ENCODE measurements at places on chromosomes 12 and 14.
A peak's percentile ranks its signal among the peaks of the same experiment; 100 is the strongest.

GRCh38 chr14:64232095-64232838 is 61.9 kb downstream of the ESR2 start:
- peak; percentile 74 for DNase-seq

GRCh38 chr12:51962737-51963136 is 11.2 kb downstream of the ACVR1B start:
- no peak for DNase-seq

- DNase-seq = no peak
These were observed 54.4 kb downstream of the SETD3 start for GRCh38 chr14:99426265-99426664.

DNA sequence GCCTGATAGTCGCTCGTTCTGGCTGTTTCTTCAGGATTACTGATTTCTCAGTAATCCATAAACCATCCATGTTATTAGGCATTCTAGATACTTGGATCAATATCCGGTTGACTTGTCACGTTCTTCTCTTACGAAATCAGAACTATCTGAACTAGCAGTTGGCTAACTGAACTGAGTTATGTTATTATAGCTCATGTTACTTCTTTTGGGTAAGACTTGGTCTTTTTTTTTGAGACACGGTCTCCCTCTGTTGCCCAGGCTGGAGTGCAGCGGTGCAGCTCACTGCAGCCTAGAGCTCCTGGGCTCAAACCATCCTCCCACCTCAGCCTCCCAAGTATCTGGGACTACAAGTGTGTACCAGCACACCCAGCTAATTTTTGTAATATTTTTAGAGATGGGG is 178.6 kb downstream of the PRKCH start:
- DNase-seq = no peak

- peak; percentile 51 for DNase-seq
These were observed 39.1 kb downstream of the CORO1C start for GRCh38 chr12:108691998-108692808.

GRCh38 chr12:27615331-27615891 is 80.8 kb upstream of the REP15 start:
- no peak for DNase-seq

GRCh38 chr14:103726474-103726873 is 10.9 kb downstream of the ZFYVE21 start:
- DNase-seq = no peak

DNA sequence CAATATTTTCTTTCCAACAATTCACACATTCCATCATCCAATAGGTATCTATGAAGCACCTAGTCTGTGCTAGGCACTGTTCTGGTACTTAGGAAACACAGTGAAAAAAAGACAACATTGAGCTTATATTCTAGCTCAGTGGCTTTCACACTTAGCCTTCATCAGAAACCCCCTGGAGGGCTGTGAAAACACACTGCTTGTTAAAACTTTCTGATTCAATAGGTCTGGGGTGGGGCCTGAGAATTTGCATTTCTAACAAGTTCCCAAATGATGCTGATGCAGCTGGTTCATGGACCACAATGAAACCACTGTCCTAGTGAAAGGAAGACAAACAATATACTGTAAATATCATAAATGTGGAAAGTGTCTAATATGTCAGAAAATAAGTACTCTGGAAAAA is 5.9 kb downstream of the VTI1B start:
- DNase-seq = peak; percentile 63

- DNase-seq = no peak
These were observed 11.6 kb upstream of the IQSEC3 start for GRCh38 chr12:54750-55535.

DNA sequence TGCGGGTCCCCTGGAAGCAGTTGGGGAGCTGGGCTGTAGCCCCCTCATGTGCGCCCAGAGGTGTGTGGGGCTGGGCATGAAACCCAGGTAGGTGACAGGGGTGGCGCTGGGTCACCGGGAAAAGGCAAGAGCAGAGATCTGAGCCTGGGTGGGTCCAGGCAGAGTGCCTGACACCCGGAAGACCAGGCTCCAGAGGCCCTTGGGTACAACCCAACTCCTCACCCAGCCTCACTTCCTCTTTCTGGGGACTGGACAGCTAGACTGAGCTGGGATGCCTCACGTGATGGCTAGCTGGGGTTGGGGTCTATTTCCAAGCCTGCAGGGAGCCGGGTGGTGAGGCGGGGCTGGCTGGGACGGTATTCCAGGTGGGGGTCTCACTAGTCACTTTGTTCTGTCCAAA is 16.3 kb upstream of the CYP46A1 start:
- DNase-seq = peak; percentile 26

GRCh38 chr14:99756796-99757195 is 36.4 kb upstream of the EML1 start:
- no peak for DNase-seq

DNA sequence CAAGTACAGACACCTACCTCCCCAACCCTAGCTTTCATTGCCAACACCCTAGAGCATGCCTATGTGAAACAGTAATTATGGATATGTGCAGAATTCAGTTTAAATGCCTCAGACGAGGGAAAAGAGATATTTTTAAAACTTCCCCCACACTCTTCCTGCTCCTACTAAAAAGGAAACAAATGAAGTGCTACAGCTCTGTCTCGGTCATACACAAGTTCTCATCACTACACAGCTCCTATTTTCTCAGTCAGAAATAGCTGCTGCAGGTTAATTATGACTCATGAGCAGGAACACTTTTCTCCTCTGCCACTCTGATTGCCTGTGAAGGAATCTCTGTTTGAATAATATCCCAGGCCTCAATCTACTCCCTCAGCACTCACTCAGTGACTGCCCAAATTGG is 703.6 kb upstream of the FLRT2 start:
- no peak for DNase-seq

GRCh38 chr14:59097681-59098080 is 90.8 kb upstream of the DAAM1 start:
- DNase-seq = no peak

GRCh38 chr14:77098529-77099353 is 683 bp downstream of the CIPC start:
- DNase-seq = no peak

GRCh38 chr12:108021141-108021540 is 107.9 kb upstream of the WSCD2 start:
- DNase-seq = no peak

- DNase-seq = no peak
These were observed 13.1 kb downstream of the KRT83 start for GRCh38 chr12:52307836-52308805.

DNA sequence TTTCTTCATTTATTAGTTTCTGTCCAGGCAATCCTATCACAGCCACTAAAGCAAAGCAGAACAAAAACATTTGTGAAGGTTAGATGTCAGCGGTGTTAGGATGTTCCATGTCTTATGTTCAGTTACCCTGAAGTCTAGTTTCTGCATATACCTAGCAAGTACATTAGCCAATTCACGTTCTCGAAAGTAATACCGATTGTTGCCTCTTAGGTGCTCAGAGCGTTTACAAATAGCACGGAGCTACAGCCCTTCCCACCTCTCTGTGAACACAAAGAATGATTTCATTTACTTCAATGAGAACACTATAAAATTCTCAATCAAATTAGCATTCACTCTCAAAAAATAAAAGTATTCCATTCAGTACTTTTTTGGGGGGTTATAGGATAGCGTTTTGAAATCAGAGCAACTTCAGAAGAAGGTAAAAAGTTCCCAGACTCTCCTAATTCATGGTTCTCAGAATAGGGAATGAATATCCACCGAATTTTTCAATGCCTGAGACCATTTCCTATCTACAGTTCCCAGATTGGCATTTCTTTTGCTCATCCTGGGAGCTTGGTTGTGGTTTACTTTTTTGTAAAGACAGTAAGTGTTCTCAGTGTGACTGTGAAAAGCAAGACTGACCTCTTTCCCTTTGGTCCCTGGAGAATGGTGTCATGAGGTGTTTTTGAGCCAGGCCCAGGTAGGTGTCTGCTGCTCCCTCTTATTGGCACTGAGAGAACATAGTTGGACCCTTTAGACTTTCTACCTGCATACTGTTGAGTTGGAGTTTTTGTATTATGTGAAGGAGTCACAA is 488.0 kb upstream of the RGS6 start:
- DNase-seq = peak; percentile 45

GRCh38 chr14:64654901-64655300 is 49.3 kb upstream of the PLEKHG3 start:
- no peak for DNase-seq

- no peak for DNase-seq
These were observed 10.8 kb upstream of the OR11G2 start for GRCh38 chr14:20179880-20180279.

DNA sequence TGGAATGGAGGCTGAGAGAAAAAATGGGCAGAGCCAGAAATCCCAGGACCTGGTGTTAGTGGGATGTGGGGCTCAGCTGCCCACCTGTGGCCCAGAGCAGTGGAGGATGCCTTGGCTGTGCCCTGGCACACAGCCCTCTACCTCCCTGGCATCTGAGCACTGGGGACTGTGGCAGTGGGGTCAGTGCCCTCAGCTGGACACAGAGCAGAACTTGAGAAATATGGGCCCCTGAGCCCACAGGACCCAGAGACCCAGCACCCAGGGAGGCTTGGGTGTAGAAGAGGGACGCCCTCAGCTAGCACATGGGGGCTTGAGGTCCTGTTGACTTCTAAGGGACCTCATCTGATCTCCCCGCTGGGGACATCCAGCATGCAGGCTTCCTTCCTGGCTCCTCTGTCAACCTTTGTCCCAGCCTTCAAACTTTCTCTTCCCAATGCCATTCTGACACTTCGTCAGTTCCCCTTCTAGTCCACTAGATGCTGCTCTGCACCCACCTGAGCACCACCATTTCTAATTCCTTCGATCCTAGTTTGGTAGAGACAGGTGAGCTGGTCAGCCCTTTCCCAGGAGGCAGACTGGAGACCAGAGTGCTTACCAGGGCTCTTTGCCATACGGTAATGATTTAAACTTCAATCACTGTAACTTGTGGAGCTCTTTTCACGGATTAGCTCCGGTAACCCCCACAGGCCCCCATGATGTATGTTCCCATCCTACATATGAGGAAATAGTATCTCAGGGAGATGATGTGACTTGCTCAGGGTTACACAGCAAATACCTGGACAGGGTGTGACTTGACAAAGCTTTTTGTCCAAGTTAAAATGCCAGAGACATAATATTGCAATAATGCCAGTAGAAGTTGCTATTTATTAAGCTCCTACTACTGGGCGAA is 143.7 kb downstream of the ASCL4 start:
- DNase-seq = peak; percentile 51

GRCh38 chr12:108730365-108731104 is 783 bp downstream of the CORO1C start:
- peak; percentile 75 for DNase-seq

DNA sequence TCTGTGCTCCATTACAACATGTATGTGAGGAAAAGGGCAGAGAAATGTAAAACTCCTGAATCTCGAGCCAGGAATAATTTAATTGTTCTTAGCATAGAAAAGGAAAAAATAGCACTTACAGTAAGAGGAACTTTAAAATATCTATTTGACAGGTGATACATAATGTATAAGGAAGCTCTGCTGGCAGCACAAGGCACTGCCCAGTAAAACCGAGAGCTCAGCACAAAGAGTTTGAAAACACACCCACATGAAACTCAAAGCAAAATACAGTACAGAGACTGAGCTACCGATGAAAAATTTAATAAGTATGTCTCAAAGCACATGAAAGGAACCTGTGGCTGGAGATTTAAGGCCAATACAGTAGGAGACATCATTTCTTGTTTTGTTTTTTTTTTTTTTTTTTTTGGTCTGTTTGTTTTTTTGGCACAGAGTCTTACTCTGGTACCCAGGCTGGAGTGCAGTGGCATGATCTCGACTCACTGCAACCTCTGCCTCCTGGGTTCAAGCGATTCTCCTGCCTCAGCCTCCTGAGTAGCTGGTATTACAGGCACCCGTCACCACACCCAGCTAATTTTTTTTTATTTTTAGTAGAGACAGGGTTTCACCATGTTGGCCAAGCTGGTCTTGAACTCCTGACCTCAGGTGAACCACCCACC is 19.2 kb downstream of the CLIP1 start:
- peak; percentile 75 for DNase-seq

DNA sequence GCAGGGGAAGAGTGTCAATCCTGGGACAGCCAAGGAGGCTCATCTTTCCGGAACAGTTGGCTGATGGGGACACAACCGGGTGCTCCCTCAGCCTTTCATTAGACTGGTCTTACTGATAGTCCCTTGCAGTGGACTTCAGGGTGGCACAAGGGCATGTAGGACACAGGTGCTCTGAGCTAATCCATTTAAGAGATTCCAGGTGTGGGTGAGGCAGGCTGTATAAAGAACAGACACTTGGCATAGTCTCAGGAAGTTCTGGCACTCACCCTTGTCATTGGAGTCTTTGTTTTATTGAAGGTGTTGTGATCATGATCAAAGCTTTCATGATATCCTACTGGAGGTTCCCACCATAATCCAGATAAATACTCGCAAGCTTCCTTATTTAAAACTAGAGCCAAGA is 341.6 kb downstream of the EMP1 start:
- no peak for DNase-seq

GRCh38 chr12:6215932-6216494 is 15.8 kb downstream of the CD9 start:
- no peak for DNase-seq

GRCh38 chr14:91912035-91912434 is 35.5 kb downstream of the FBLN5 start:
- DNase-seq = no peak

DNA sequence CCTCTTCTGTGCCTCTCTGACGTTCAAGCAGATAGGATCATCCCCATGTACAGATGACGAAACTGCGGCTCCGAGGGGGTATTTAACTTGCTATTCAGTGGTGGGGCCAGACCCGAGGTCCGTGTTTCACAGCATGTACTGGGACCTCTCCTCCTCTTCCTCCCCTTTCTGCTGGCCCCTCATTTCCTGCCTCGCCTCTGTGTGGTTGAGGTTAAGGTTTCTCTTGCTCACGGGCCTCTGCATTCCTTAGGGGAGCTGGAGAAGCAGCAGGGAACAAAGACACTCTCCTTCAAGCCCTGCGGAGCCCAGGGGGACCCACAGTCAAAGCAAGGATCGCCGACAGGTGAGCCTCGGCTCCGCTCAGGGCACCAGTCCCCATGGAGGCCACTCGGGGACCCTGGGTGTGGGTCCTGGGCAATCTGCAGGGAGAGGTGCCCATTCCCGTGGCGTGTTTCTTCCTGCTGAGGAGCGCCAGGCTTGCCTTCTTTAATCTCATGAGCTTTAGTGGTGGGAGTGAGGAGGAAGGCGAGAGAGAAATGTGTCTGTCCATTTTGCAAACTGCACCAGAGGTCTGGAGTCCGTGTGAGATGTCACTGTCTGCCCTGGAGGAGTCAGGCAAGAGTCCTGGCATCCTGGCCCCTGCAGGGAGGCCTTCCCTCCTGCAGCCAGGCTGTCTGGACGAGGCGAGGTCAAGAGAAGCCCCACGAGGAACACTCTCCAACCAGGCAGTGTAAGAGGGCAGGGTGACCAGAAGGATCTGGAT is 45.0 kb downstream of the SLC6A12 start:
- no peak for DNase-seq

All from GM12865 (cell line).